ENCODE measurements at places on chromosomes 11 and 22. TPM values are rescaled to one million over a fixed set of nuclear protein-coding genes. Genes with fewer than 3 reads are reported as not detected.

- DNase-seq, result no peak
These were observed 723.2 kb downstream of the BRD1 start for GRCh38 chr22:49104434-49104833.

DNA sequence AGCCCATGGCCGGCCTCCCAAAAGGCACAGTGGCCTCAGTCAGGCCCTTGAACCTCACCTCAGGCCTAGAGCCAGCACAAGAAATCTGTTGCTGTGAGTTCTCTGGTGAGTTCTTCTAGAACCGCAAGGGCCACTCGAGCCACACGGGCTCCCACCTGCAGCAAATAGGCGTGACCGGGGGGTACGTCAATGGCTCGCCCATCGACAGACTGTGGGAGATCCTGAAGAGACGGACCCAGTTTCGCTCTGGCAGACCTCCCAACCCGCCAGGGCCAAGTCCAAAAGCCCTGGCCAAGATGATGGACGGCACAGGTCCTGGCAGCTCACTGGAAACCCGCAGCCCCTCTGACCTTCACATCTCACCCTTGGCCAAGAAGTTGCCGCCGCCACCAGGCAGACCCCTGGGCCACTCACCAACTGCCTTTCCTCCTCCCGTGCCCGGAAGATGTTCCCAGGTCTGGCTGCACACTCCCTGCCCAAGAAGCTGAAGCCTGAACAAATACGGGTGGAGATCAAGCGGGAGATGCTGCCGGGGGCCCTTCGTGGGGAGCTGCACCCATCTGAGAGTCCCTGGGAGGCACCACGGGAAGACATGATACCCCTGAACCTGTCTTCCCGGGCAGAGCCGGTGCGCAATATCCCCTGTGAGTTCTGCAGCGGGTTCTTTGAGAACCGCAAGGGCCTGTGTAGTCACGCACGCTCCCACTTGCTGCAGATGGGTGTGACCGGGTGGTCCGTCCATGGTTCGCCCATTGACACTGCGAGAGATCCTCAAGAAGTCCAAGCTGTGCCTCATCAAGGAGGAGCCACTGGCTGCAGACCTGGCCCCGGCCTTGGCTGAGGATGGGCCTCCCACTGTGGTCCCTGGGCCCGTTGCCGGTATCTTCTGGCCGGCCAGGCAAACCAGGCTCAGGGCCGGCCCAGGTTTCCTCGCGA, 544.2 kb upstream of the CCDC179 start:
- DNase-seq, result peak; percentile 55

DNA sequence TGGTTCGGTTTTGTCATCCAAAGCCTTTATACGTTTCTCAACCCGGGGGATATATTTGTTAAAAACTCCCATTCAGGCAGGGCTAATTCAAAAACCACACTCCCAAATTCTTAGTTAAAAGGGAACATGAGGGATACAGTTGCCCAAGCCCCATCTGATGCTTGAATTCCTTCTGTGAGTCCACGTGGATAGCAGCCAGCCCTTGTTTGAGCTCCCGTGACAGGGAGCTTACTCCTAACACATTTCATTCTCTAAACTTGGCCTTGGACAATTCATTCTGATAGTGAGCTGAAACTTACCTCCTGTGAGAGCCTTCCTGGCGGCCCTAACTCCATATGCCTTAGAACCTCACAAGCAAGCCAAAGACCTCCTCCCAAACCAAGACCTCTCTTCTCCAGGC, 357.5 kb downstream of the TENM4 start:
- DNase-seq, result no peak

Gene NAV2
- polyA plus RNA-seq, result 20.2 TPM

Gene KCNE3
- 1.3 TPM for polyA plus RNA-seq

Gene CCDC15
- 0.08 TPM for polyA plus RNA-seq

Gene BTG4
- polyA plus RNA-seq, result not detected
